Body of pancreas (tissue), 4 donors: ENCODE measurements at places on chromosomes 7 and 10. TPM values are rescaled to one million over a fixed set of nuclear protein-coding genes. Genes with fewer than 3 reads are reported as not detected.

LRMDA gene
- 25.4 TPM for total RNA-seq

DNA sequence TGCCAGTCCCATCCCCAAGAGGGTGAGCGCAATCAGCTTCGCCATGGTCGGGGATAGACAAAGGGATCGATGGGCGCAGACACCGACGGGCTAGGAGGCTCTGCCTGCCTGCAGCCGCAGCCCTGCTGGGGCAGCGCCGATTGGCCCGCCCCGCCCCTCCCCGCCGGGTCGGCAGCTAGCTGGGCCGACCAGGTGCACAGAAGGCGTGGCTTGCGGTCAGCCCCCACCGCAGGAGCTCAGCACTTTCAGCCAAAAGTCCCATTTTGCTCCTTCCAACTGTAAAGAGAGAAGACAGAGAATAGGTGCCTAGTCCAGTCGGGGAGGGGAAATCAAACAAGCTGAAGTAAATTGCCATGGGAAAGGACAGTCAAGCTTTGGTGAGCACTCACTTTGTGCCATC is at the start of gene PON1:
PON1 (minus strand) TSS at position 102 of the 400 bp plus-strand sequence; CDS start at position 45, 57 bp downstream.
- H3K4me3 ChIP-seq, result no peak within 1 kb of the TSS
- no peaks in the 10 kb centered on the region for H3K4me1 ChIP-seq
- no peak within 1 kb of the TSS for H3K27ac ChIP-seq
- no peaks in the 10 kb centered on the region for H3K36me3 ChIP-seq
- peak; percentile 11 for DNase-seq

DNA sequence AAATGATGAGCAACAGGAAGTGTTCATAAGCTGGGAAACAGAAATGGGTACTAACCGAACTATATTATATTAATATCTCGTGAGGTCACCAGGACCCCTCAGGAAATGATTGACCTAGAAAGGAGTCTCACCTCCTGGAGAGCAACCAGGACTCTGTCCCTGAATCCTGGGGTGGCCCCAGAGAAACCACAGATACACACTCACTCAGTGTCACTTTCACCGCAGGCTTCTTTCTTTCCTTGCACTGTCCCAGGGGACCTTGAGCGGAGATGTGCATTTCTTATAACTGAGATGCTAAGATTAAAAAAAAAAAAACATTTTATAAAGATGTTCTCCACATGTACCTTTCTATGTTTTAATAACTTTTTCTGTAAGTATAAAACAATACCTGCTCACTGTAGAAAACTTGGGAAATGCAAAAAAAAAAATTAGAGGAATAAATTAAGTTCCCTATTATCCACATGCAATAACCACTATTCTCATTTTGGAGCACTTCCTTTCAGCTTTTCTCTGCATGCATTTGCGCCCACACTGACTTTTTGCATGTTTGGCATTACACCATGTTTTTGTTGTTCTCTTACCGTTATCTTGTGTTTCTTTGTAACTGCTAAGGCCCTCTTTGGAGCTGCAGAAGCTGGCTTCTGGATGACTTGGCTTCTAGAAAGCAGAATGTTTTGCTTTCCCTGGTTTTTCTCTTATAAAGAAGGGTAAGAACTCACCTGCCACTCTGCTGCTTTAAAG is 15.0 kb downstream of the NOD1 start:
- H3K27ac ChIP-seq, result no peak overlapping the region
- no peak overlapping the region for H3K4me3 ChIP-seq
- no peaks in the 10 kb centered on the region for H3K36me3 ChIP-seq
- no peaks in the 10 kb centered on the region for H3K27me3 ChIP-seq
- DNase-seq, result no peak

- H3K4me3 ChIP-seq, result no peak overlapping the region
- no peak overlapping the region for H3K27ac ChIP-seq
- DNase-seq, result no peak
Observed at GRCh38 chr7:13578294-13578693, 411.2 kb downstream of the ETV1 start.

- H3K27me3 ChIP-seq, result no peaks in the 10 kb centered on the region
- DNase-seq, result no peak
- H3K4me1 ChIP-seq, result no peaks in the 10 kb centered on the region
- H3K4me3 ChIP-seq, result no peak overlapping the region
Observed at GRCh38 chr7:145696071-145696470, 420.5 kb upstream of the CNTNAP2 start.

SPDYE1 gene
- total RNA-seq, result not detected

DNA sequence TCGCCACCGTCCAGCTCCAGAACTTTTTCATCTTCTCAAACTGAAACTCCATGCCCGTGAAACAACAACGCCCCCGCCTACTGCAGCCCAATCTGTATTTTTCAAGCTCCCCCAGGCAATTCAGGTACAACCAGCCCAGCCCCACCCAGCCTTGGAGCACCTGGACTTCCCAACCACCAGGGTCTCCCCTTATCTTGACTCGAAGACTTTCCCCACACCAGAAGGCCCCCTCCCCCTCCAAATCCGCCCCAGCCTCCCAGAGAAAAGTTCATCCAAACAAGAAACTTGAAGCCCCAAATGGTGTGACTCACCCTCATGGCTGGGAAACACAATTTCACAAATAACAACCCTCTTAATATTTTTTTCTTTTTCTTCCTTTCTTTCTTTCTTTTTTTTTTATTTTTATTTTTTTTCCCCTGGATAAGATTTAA is 10.6 kb downstream of the ZCCHC24 start:
- no peak overlapping the region for H3K4me3 ChIP-seq
- H3K4me1 ChIP-seq, result peaks cover 10% of the 10 kb centered on the region
- no peaks in the 10 kb centered on the region for H3K36me3 ChIP-seq
- H3K27me3 ChIP-seq, result no peaks in the 10 kb centered on the region
- H3K27ac ChIP-seq, result no peak overlapping the region
- DNase-seq, result no peak

- H3K36me3 ChIP-seq, result no peaks in the 10 kb centered on the region
- H3K27me3 ChIP-seq, result no peaks in the 10 kb centered on the region
- no peak overlapping the region for H3K4me3 ChIP-seq
- no peaks in the 10 kb centered on the region for H3K4me1 ChIP-seq
Observed at GRCh38 chr10:124262234-124262865, 156.4 kb downstream of the OAT start.

RELN gene
- 3.9 TPM for total RNA-seq

DNA sequence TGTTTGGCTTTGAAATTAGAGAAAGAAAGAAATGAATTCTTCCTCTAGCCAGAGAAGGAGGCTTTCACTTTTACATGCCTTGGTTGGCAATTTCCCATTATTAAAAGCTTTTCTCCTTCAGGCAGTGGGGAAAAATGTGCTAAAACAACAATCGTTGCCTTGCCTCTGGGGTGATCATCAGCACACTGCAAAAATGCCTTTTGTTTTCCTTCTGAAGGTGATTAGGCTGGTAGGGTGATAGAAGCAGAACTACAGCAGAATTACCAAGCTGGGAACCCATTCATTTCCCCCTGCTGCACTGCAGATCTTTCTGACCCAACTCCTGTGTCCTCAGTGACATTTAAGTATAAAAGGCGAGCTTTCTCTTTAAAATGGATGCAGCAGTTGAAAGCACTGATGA is 22.2 kb downstream of the ANK3 start:
- no peak overlapping the region for H3K27ac ChIP-seq
- DNase-seq, result no peak
- H3K4me3 ChIP-seq, result no peak overlapping the region
- H3K27me3 ChIP-seq, result no peaks in the 10 kb centered on the region
- H3K4me1 ChIP-seq, result no peaks in the 10 kb centered on the region

OR2A5 gene
- total RNA-seq, result not detected

FKBP6 gene
- total RNA-seq, result not detected

GRCh38 chr10:132654708-132655661 is 117.4 kb downstream of the INPP5A start:
- H3K4me1 ChIP-seq, result peaks cover 41% of the 10 kb centered on the region
- H3K27ac ChIP-seq, result no peak overlapping the region
- no peak overlapping the region for H3K4me3 ChIP-seq
- DNase-seq, result peak; percentile 67

- H3K27me3 ChIP-seq, result no peaks in the 10 kb centered on the region
- H3K4me1 ChIP-seq, result no peaks in the 10 kb centered on the region
- no peak for DNase-seq
- no peak overlapping the region for H3K4me3 ChIP-seq
Observed at GRCh38 chr7:84999450-84999849, 187.4 kb downstream of the SEMA3D start.

DNA sequence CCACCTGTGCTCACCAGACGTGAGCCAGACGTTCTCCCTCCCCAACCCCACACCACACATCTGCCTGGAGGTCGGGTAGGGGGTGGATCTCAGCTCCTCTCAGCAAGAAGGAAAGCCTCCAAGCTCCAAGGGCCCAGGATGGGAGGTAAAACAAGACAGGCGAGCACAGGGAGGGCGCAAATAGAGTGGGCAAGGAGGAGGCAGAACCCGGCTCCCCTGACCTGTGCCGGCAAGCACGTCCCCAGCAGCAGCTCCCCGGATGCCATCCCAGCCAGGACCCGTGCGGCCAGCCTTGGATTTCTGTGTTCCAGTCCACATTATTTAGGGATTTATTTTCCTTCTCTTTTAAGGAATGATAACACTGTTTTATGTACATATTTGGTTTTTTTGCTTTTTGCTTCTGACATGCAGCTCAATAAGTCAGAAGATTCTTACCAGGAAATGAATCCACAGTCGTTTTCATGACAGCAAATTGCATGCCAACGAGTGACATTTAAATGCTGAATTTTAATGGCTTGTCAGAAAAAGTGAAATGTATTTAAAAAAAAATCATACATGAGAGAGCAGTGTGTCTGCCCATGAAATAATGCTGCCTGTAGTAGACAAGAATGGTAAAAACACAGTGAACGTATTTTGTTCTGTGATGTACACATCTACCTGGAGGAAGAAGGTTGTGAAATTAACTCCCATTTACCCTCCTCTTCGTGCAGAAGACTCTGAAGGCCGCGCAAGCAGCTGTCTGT is 276.5 kb downstream of the PTPRN2 start:
- no peak for DNase-seq
- H3K36me3 ChIP-seq, result no peaks in the 10 kb centered on the region
- no peak overlapping the region for H3K4me3 ChIP-seq

ITGA8 gene
- total RNA-seq, result 0.78 TPM

POLR2J2 gene
- total RNA-seq, result 4.2 TPM

- no peaks in the 10 kb centered on the region for H3K36me3 ChIP-seq
- no peak overlapping the region for H3K4me3 ChIP-seq
- DNase-seq, result no peak
- H3K27ac ChIP-seq, result no peak overlapping the region
- H3K27me3 ChIP-seq, result no peaks in the 10 kb centered on the region
Observed at GRCh38 chr10:43808136-43808535, 159.5 kb upstream of the ZNF32 start.

DNA sequence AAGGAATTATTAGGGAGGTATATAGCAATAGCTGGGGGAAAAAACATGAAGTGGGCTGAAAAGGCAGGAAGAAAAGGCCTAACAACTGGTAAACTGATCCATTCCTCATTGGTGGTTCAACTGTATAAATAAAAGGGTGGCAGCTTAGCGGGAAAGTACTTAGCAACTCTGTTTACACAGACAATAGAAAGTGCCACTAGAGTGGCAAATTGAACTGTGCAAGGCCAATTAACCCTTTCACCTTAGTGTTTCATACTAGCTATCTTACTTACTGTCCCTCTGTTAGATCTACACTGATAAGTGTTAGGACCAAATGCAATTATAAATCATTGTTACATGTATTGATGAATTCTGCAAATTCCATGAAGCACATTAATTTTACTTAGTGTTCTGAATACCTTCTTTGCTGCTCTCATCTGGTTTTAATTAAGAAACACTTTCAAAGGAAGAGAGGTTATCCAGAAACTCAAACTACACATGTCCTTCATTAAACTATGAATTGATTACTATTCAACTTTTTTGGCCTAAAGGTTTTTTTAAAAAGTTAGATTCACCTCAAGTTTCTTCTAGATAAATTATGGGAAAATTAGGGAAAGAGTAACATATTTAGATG is 28.0 kb downstream of the DNAJC1 start:
- peaks cover 20% of the 10 kb centered on the region for H3K4me1 ChIP-seq
- no peak for DNase-seq
- H3K36me3 ChIP-seq, result no peaks in the 10 kb centered on the region
- no peaks in the 10 kb centered on the region for H3K27me3 ChIP-seq
- H3K27ac ChIP-seq, result no peak overlapping the region
- H3K4me3 ChIP-seq, result no peak overlapping the region

CALML3 gene
- not detected for total RNA-seq

DNA sequence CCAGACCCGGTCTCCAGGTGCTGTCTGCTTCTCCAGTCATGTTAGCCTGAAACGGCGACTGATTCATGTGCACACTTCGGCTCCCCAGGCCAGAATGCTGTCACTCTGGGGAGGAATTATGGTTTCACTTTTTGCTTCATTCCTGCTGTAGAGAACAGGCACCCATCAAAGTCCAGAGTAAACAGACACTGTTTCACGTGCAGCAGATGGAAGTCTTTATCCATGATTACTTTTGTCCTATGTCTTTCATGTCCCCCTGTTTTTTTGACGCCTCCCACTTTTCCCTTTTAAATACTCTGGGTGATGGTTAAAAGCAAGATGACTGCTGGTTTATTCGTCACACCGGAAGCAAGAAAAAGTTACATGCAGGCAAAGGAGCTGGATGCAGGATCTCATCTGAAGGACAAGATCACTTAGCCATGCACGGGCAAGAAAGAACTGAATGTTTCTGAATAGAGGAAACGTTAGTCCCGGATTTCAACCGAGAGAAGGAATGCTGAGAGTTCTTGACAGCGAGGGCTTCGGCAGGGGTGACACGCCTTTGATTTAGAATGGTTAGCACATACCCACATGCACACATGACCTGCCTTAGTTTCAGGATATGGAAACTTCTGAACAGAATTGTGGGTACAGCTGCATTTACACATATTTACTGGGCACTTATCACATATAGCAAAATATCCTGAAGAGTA is 250.0 kb upstream of the KLF6 start:
- H3K27ac ChIP-seq, result no peak overlapping the region
- H3K27me3 ChIP-seq, result no peaks in the 10 kb centered on the region
- DNase-seq, result no peak
- H3K4me1 ChIP-seq, result no peaks in the 10 kb centered on the region
- H3K36me3 ChIP-seq, result no peaks in the 10 kb centered on the region

NRCAM gene
- total RNA-seq, result 49.8 TPM

DNA sequence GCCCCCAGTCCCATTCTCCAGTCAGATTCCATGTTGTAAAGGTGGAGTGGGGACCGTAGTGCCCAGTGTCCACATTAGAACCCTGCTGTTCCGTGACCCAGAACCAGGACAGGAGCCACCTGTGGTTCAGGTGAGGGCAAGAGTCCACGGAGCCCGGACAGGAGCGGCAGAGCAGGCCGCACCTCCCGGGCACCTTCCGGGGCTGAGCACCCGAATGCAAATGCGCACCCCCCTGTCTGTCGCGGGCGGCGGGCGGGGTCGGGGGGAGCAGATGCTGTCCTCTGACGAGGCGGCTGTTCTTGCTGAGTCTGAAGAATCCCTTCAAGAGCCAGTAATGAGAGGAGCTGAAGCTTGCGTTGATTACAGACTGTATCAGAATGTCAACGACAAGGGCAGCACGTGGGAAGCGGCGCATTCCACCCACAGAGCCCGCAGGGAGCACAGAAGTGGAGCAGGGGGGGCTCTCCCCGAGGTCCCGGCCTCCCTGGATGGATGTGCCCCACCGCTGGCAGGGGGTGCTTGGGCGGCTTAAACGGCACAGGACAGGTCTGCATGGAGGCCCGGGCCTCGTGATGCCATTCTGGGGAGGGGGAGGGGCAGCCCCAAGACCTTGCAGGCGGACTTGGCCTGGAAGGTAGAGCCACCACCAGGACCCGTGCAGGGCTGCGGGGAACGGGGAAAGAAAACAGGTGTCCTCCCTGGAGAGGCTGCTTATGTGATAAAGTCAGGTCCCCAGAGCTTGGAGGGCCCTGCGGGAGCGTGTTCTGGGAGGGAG is 407.5 kb upstream of the RNF32 start:
- no peaks in the 10 kb centered on the region for H3K36me3 ChIP-seq
- no peak overlapping the region for H3K4me3 ChIP-seq
- H3K27me3 ChIP-seq, result no peaks in the 10 kb centered on the region
- no peak overlapping the region for H3K27ac ChIP-seq

CFAP69 gene
- total RNA-seq, result 16.6 TPM
